ENCODE measurements at places on chromosomes 4 and X.

- no peak for DNase-seq
Measured at GRCh38 chrX:119105826-119106225, 21.8 kb downstream of the KIAA1210 start.

GRCh38 chr4:147343692-147344091 is 137.2 kb upstream of the EDNRA start:
- DNase-seq, result no peak

- no peak for DNase-seq
Measured at GRCh38 chrX:23939203-23939602, 31.4 kb downstream of the CXorf58 start.

DNA sequence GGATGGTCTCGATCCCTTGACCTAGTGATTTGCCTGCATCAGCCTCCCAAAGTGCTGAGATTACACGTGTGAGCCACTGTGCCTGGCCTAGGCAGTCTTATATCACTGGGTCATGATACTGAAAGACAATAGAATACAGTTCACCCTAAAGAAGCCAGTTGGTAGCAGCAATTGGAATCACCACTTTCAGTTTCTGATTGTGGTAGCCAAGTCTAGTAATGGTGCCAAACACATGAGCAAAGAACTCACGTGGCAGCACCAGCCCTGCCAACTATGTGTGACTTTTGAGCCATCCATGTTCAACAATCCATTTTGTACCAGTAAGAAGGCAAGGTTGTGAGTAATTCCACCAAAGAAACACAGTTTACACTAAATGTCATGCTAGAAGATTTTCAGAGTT is 548.4 kb downstream of the KLHL13 start:
- DNase-seq, result no peak

GRCh38 chrX:53383376-53384076 is 38.9 kb downstream of the SMC1A start:
- no peak for DNase-seq

GRCh38 chrX:112085149-112085548 is 2.6 kb upstream of the TRPC5 start:
- DNase-seq, result no peak

DNA sequence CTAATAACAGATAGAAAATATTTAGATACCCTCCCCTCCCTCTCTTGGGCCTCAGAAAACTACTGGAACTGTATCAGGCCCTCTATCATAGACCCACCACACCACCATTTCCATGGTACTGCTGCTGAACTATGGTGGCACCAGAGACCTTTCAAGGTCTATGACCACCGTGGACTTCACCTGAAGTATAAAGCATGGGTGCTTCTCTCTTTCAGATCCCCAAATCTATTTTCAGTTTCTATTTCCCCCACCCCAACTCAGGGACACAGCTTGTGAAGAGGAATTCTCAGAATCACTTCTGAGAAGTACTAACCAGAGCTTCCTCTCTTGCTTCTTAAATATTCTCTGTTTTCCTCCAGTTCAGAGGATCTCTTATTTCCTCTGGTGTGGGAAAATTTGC is 840.8 kb upstream of the HTR2C start:
- no peak for DNase-seq

- no peak for DNase-seq
Measured at GRCh38 chr4:165016971-165017370, 14.8 kb upstream of the TRIM60 start.

DNA sequence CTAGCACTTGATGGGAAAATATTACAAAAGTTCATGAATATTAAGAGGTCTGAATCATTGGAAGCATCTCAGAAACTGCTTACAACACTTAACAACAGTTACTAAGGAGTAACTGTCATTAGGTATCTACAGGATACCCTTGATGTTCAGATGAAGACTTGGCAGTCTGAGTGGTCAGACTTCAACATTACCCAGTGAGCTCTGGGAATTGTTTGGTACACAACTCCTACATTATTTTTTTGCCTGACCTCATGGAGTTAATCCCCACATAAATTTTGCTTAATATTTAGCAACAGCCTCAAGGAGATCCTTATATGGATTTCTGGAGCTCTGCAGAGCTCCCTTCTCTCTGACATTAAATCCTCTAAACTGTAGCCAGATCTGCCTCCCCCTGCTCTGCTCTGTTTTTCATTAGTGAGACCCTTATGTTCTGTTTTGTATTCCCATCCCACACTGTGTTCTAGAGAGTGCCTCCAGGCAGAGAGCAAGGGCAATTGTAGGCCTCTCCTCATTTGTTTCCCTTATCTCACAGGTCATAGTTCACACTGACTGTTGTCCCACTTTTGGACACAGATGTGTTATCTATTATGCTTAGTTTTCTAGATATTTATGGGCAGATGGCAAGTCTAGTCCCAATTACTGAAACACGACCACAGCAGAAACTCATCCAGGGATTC is 368.8 kb downstream of the GASK1B start:
- no peak for DNase-seq

GRCh38 chr4:95546221-95546620 is 2.6 kb downstream of the UNC5C start:
- no peak for DNase-seq

DNA sequence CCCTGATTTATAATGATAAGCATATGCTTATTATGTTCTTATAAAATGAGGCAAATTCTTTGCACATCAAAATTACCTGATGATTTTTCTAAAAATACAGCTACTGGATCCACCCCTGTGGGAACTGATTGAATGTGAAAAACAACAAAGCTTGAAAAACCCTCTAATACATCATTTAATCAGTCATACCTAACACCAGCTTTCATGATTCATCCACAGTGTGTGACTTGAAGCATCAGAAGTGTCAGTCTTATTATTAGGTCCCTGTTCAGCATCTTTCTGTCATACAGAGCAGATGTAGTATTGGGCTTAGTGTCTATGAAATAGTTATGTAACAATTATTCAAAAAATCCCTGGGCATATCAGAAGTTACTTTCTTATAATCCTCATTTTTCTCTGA is 671.3 kb upstream of the GALNT7 start:
- DNase-seq, result no peak

GRCh38 chr4:7540206-7540605 is 105.5 kb upstream of the PSAPL1 start:
- DNase-seq, result no peak

- no peak for DNase-seq
Measured at GRCh38 chrX:35800474-35800873, 2.3 kb downstream of the MAGEB16 start.

DNA sequence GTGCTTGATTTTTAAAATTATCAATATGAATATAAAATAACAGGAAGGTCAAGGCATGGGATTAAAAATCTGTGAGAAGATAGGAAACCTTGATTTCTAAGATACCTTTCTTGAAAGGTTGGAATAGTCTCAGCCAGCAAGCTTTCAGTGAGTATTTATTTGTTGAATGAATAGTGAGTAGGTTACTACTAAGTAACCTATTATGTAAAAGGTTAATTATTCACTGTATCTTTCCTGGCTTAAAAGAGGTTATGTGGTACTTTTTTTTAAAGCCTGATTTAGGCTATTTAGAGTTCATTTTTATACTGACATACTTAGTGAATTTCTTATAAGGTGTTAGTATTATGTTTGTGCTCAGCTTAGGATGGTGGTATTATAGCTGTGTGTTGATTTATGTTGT is 123.5 kb downstream of the PTPN13 start:
- no peak for DNase-seq

- DNase-seq, result no peak
Measured at GRCh38 chrX:16718824-16719333, 533 bp upstream of the SYAP1 start.

DNA sequence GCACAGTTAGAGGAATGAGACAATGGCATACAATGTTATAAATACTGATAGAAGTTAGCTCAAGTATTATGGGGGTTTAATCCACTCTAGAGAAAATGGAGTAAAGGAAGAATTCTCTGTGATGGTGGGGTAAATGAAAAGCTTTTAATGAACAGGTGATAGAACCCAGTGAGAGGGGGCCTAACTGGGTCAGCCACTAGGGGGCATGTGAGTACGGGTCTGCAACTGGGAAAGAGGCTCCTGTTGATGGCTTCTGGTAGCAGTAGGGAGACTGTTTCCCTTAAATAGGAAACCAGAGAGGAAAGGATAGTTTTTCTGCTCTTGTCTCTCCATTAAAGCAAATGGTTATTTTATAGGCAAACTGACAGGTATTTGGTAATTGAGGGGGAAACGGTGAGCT is 132.8 kb upstream of the GPR101 start:
- DNase-seq, result peak; percentile 1

- DNase-seq, result no peak
Measured at GRCh38 chr4:95541094-95541493, 7.7 kb downstream of the UNC5C start.

DNA sequence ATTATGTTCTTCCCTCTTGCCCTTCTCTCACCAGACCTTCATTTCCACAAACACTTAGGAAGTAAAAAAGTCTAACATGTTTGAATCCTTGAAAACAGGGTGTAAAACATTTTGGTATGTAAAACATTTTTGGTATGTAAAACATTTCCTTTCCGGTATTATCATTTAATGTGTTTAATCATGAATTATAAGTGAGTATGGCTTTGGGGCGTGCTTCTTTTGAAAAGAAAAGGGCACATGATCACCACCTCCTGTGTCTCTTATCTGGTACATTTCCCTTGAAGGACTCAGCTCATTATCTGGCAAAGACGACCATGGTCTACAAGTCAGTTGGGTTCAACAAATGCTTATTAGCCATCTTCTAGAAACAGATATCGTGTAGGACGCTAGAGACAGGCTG is 283.6 kb downstream of the FRMPD4 start:
- DNase-seq, result no peak

DNA sequence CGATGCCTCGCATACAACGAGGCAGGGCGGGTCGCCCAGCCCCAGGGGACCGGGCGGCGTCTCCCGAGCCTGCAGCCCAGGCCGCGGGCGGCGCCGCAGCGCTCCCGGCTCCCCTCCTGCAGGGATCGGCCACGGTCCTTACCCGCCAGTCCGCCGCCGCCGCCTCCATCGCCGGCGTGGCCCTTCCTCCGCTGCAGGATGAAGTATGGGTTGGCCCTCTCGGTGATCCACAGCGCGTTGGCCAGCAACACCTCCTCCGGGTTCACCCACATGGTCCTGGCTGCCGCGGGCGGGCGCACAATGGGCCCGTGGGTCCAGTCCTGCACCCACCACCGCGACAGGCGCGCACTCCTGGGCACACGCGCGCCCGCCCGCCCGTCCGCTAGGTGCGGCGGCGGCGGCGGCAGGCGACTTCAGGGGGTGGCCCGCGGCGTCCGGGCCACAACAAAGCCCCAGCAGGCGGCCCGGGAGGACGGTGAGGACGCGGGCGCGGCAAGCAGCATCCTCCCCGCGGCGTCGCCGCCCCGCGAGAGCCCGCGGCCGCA is 339 bp downstream of the TBC1D9 start:
- DNase-seq, result no peak

- DNase-seq, result no peak
Measured at GRCh38 chrX:9955506-9955905, 11.7 kb upstream of the CLDN34 start.

DNA sequence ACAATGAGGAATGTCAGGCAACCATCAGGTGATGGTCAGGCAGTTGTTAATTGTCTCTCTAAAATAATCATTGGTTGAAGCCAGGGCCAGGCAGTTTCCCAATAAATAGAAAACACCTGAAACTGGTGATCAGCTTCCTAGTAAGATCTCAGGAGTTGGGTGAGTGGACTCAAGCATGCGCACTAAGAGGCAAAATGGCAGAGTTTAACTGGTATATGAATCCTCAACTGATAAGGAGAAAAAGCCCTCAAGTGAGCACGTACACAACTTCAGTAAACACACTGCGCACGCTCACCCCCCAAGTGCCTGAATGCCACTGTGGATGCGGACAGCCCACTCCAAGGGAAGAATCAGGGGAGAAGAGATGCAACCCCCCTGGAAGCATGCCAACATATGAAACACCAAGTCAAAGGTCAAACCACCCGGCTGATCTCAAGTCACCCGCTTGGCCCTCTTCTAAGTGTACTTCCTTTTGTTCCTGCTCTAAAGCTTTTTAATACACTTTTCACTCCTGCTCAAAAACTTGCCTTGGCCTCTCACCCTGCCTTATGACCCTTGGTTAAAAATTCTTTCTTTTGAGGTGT is 39.9 kb downstream of the LNX1 start:
- no peak for DNase-seq

DNA sequence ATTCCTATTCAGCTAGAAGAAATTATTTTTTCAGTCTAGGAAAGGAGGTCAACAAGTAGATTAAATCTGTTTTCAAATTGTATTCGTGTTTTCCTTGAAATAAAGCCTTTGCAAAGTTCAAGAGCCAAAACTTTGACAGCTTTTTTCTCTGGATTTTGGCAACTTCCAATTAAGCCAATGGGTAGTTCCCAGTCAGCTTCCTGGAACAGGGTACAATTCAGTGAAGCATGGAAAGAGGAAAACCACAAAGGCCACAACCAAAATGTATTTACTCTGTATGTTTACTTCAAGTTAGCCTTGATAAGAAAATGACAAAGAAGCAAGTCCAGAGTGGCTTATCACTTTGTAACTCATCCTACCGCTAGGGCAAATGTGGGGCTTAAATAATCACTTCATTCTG is 188.6 kb downstream of the COMMD8 start:
- no peak for DNase-seq

GRCh38 chr4:76449362-76449767 is 14.3 kb downstream of the SHROOM3 start:
- no peak for DNase-seq

- no peak for DNase-seq
Measured at GRCh38 chr4:14496408-14496807, 505.9 kb upstream of the CPEB2 start.

DNA sequence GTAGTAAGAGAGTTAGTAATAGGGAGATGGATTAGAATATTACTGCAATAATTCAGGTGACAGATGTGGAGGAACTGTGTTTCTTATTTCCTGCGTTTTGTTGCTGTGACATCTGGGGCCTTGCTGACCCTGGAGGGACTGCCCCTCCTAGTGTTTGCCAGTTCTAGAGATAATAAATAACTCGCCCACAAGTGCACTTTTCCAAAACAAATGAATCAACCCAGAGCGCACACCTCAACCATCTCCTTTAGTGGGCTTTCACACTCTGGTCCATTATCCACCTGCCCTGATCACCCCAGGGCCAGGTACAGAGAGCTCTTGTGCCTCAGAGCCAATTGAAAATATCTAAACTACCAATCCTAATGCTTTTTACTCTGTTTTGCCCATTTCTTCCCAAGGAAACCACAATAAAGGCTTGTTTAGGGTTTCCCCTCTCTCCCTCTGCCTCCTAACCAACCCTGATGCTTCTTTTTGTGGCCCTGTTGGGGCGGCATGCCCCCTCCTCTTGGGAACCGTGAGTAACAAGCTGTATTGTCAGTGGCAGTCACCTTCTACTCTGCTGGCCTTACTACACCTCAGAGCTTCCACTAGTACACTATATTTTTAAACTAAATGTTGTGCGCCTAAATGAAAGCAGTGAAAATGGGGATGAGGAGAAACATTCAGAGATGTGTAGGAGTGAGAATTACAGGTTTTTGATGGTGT is 270.5 kb downstream of the TENM3 start:
- no peak for DNase-seq

DNA sequence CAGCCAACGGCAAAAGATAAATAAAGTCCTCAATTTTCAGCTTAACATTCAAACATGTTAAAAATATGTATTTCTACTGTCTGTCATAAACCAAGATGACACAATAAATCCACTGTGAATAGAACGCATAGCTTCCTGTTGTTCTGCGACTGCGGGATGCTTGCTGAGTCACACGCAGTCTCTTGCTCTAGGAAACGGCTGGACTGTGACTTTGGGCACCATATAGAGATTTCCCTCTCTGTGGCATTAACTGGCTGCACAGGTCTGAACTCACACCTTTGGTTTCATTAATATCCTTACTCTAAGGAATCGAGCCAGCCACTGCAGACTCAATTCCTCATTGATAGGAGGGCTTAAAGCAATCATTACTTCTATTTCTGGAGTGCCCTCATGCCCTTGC is 8.4 kb downstream of the BEND4 start:
- DNase-seq, result no peak

- no peak for DNase-seq
Measured at GRCh38 chr4:6079965-6080364, 61.7 kb upstream of the C4orf50 start.

Measured in stimulated activated CD4-positive, alpha-beta T cell treated with anti-CD3 and anti-CD28 coated beads, Interleukin-4, amount 100 ng/mL, for 1 hour (primary cell).